ENCODE measurements at places on chromosomes 3 and 15. TPM values are rescaled to one million over a fixed set of nuclear protein-coding genes. Genes with fewer than 3 reads are reported as not detected.

DNA sequence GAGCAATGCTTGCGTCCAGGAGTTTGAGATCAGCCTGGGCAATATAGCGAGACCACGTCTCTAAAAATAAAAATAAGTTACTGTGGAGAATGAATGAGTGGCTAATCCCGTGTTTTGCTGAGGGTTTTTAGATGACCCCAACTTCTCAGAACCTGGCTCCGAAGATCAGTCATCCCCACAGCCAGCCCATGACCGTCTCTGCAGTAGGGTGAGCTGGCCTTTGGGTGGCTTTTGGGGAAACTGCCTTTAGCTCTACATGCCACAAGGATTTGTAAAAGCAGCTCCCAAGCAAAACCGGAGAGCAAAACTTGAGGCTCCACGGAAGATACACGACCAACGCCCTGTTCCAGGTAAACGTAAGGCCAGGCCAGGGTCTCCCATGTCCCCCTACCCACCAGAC, 39.2 kb upstream of the TFRC start:
- no peaks in the 10 kb centered on the region for H3K36me3 ChIP-seq
- no peak for DNase-seq
- no peak overlapping the region for H3K4me3 ChIP-seq
- no peaks in the 10 kb centered on the region for H3K27me3 ChIP-seq
- H3K27ac ChIP-seq = no peak overlapping the region

- H3K27me3 ChIP-seq = no peaks in the 10 kb centered on the region
- no peaks in the 10 kb centered on the region for H3K4me1 ChIP-seq
- H3K27ac ChIP-seq = no peak overlapping the region
- H3K4me3 ChIP-seq = no peak overlapping the region
These were observed 20.7 kb downstream of the HGD start for GRCh38 chr3:120661106-120661905.

Gene ARGFX
- not detected for total RNA-seq

Gene ATP1B3
- total RNA-seq = 147 TPM

DNA sequence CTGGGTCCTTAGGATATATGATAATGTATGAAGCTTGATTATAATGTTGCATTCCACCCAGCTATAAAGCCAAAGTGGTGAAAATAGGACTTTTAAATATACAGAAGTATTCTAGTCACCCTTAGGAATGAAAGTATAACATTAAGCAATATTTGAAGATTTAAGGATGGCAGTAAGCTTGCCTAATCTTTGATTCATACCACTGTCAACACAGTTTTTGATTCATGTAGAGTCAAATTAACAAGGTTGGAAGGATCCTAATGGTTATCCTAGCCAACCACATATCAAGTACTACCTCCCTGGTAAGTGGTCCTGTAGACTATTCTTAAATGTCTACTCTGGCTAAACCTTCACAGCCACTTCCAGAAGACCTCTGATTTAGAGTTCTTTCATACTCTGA, 18.6 kb downstream of the ARIH1 start:
- DNase-seq = no peak
- H3K27me3 ChIP-seq = no peaks in the 10 kb centered on the region
- H3K4me1 ChIP-seq = no peaks in the 10 kb centered on the region

DNA sequence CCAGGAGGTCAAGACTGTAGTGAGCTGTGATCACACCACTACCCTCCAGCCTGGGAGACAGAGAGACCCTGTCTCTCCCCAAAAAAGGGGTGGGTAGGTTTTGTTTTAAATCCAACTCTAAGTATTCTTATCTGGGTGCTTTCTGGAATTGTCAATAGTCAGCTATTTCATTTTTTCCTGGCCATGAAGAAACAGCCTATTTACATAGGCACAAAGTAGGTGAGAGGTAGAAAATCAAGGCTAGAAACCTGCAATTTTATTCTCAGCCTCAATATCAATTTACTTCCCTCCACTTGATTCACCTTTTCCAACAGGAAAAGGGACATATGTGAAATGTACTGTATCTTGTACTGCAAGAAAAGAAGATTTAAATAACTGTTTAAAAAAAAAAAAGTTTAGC, 45.9 kb downstream of the CSNK1G1 start:
- H3K36me3 ChIP-seq = no peaks in the 10 kb centered on the region
- H3K4me3 ChIP-seq = no peak overlapping the region
- no peak overlapping the region for H3K27ac ChIP-seq
- no peaks in the 10 kb centered on the region for H3K4me1 ChIP-seq
- DNase-seq = no peak
